ENCODE measurements at places on chromosomes 16 and 17.

DNA sequence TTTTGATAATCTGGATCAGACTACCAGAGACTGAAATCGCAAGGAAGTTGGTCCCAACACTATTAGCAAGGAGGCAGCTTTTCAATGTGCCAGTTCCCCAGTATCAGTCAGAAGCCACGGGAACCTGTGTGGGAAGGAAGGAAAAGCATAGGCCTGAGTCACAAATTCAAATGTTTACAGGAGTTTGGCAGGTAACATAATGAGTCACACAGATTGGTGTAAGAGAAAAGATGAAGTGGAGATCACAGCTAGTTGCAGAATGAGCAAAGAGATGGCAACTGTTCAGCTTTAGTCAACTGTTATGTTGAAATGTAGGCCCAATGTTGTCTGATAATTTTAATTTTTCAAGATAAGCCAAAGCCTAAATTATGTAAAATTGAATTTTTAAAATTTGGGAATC, 28.1 kb upstream of the ITGA2B start:
- no peak for DNase-seq

DNA sequence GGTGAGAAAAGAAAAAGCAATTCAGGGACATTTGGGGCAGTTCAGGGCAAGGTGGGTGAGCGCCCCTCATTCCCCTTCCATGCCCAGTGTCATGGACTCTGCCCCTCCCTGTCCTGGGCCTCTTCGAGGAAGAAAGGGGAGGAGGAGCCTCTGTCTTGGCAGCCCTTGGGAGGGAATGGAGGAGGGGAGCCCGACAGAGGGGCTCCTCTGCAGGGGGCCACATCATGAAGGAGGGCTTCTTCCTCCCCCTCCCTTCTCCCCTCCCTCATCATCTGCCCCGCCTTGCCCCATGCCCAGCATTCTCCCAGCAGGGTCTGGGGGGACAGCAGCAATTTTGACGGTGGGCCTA, 33.2 kb upstream of the TAC4 start:
- DNase-seq = no peak

DNA sequence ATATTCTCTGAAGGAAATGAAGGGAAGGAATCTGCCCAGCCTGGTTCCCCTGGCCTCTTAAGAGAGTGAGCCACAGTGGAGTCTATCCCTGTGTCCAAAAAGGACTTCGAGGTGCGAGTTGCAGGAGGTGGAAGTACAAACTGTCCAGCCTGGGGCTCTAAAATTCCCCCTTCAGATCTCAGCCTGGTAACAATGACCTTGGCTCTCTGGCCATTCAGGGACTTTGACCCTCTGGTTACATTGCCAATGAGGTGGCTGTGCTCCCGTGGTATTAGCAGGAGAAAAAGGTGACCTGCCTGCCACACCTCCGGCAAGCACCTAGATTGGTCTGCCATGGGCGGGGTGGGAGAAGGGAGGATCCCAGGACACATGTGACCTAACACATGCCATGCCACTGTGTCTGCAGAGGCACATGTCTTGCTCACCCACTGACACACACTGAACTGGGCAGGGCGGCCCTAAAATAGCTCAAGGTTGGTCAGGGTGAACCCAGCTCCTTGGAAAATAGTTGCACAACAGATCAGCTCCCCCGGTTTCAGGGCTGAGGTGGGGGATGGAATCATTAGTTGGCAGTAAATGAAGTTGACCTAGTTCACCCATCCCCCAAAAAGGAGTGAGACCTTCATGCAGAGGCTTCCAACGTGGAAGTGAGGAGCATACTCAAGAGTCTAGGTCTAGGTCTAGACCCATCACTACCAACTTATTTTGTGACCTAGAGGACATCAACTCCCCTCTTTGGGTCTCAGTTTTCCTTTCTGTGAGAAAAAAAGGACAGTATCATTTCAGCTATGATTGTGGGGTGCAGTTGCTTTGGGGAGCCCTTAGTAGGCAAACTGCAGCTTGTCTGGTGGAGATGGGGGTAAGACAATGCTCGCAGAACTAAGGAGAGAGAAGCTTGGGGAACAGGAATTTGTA, 2.2 kb downstream of the NR1D1 start:
- DNase-seq = peak; percentile 10

GRCh38 chr16:55033225-55034156, 102.8 kb downstream of the IRX5 start:
- no peak for DNase-seq

DNA sequence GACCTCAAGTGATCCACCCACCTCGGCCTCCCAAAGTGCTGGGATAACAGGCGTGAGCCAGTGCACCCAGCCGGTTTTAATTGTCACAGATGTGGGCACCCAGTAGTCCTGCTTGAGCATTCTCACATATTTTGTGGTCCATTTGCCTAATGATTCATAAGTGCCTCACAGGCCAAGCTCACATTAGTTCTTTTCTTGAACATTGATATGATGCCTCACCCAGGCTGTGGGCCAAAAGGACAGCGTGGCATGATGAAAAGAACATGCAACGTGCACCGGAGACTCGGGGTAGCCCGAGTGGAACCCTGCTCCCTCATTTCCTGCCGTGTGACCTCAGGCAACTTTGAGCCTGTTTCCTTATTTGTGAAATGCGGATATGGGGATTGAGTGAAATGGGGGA, 181.9 kb downstream of the SNX29 start:
- DNase-seq = no peak

- peak; percentile 65 for DNase-seq
Measured at GRCh38 chr17:58156839-58157803, 8.9 kb downstream of the OR4D1 start.

DNA sequence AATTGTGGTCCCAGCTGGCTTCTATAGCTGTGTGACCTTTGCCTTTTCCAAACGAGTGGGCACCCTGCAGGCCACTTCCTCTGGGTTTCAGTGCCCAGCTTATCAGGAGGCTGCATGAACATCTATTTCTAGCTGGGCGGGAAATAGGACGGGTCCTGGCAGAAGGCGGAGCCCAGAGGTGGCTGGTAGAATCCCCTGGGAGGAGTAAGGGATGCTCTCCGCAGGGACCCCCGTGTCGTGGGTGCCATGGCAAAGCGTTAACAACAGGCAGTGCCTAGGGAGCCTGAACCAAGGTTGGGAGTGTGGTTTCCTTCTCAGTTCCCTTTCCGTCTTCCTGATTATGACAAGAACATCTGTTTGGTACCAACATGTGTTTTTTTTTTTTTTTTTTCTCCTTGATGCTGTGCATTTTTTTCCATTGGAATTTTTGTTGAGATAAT, 58.2 kb downstream of the PLCG2 start:
- DNase-seq = no peak

DNA sequence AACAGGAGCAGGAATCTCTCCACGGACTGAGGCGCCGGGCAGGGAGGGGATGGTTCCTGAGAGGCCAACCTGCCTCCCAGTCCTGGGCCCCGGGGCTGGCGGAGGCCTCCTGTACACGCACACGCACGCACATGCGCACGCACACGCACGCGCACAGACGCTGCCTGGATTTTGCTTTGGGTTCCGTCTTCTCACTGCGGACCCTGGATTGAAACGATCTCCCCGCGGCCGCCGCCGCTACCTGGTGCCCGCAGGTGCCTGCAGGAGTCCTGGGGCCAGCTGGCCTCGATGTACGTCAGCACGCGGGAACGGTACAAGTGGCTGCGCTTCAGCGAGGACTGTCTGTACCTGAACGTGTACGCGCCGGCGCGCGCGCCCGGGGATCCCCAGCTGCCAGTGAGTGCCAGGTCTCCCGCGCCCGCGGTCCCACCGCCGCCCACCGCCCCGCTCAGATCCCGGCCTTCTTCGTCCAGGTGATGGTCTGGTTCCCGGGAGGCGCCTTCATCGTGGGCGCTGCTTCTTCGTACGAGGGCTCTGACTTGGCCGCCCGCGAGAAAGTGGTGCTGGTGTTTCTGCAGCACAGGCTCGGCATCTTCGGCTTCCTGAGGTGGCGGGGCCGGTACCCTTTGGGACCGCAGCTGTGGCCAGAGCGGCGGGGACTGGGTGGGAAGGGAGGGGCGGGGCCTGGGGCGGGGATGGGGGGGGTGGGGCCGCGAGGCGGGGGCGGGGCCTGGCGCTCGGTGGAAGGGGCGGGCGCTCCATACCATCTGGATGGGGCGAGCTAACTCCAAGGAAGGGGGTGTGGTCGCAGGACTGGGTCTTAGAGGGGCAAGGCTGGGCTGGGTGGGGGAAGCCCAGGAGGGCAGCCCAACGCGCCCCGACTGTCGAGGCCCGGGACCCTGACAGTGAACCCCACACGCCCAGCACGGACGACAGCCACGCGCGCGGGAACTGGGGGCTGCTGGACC, 12.3 kb downstream of the CES4A start:
- peak; percentile 88 for DNase-seq

Measured in NCI-H526 (cell line).